NCI-H2171 (cell line): ENCODE measurements at places on chromosomes 4 and X.

DNA sequence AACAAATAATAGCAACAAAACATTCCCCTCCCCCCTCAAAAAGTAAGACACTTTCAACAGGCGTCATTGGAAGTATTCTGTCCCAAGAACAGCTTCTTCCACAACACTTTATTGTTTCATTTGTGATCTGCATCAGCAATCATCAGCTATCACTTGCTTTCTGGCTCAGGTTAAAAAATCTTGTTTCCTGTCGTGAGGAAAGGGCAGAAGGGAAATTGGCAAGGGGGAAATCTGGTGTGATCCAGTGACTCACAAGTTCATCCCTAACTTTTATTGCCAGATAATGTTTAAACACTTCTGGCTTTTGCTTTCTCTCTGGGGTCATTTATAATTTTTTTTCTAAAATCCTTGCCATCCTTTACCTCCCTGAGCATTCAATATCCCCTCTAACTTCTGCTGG lies 247.4 kb upstream of the GIMD1 start:
- DNase-seq, result no peak

DNA sequence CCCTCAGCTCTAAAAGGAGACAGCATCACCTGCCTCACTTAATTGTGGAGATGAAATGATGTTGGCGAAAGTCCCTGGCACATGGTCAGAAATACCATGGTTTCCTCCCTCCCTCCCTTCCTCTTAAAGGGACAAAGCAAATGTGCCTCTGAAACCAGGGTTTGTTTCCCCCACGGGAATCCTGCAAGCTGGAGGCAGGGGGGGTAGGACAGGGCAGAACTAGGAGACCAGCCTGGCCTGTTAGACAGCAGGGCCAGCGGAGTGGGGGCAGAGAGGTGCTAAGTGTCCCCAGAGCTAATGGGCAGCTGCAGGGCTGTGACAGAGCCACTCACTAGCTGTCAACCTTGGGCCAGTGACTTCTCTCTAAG lies 5.7 kb downstream of the RTL5 start:
- DNase-seq, result no peak

- no peak for DNase-seq
Observed at GRCh38 chr4:15142201-15142600, 139.9 kb downstream of the CPEB2 start.

DNA sequence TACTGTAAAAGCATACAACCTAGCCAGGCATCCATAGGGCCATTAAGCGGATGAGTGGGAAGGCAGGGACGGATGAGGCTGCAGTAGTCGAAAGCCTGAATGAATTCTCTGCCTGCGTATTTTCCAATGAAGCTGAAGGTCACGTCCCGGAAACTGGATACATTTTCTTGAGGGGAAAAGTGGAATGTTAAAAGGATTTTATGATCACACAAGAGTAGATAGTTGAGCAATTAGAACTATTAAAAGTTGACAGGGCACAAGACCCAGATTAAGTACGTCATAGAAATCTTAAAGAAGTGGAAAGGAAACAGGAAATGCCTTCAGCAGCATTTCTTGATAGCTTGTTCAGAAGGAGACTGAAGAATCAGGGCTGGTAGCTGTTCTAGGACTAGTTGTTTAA lies 98.3 kb upstream of the CXXC4 start:
- no peak for DNase-seq

GRCh38 chr4:75715105-75715799 lies 9.1 kb upstream of the USO1 start:
- no peak for DNase-seq

DNA sequence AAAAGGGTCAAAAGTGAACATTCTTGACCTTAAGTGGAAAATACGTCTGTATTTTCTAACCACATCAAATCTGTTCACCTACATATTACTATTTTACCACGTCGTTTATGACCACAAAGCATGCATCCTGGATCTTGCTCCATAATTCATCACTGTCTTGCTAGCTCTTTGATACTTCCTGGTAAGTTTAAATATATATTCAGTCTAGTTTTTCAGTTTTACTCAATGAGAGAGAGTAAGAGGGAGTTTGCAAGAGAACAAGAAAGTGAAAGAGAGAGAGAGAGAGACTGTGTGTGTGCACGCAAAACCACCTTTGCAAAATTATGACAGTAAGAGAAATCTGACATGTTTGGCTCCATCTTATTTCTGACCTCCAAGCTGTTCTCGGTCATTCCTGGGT lies 173.7 kb upstream of the GALNTL6 start:
- DNase-seq, result no peak
